ENCODE measurements at places on chromosomes 11 and 22. TPM values are rescaled to one million over a fixed set of nuclear protein-coding genes. Genes with fewer than 3 reads are reported as not detected.

The SHISAL1 gene
- 0.05 TPM for total RNA-seq

The HYOU1 gene
- total RNA-seq = 167 TPM

GRCh38 chr22:47839595-47840227, 1077.3 kb downstream of the TBC1D22A start:
- DNase-seq = no peak

DNA sequence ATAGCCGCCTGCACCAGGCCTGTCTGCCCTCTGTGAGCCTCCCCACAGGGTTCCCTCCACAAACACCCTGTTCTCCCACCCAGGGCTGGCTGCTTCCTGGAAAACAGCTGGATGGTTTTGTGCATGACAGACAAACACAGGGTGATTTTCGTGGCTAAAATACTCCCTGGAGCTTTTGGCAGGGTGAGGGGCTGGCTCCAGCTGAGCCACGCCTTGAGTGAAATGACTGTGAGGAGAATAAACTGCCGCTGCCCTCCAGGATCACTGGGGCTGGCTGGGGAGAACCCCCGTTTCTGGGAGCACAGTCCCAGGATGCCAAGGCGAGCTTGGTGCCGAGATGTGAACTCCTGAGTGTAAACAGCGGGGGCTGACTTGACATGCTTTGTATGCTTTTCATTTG, 20.3 kb upstream of the PPP6R3 start:
- no peak for DNase-seq

- peak; percentile 30 for DNase-seq
These were observed 994 bp downstream of the PPP6R3 start for GRCh38 chr11:68461575-68461917.

DNA sequence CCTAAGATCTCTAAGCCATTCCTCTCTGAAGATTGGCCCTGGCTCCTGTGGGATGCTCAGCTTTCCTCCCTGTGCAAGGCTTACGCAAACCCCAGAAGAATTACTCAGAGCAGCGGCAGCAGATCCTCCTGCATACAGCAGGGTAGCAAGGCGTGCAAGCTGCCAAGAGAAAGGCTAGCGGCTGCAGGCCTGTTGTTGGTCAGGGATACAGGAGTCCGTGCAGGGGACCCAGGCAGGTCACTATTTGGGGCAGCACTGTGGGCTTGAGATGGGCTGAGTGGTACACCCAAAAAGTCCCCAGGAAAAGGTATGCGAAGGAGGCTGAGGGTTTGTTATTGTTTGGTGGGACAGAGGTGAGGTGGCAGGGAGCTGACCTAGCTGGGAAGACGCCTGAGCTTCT, 1.5 kb downstream of the GLB1L2 start:
- no peak for DNase-seq
